ENCODE measurements at places on chromosomes 2 and 18. TPM values are rescaled to one million over a fixed set of nuclear protein-coding genes. Genes with fewer than 3 reads are reported as not detected.

DNA sequence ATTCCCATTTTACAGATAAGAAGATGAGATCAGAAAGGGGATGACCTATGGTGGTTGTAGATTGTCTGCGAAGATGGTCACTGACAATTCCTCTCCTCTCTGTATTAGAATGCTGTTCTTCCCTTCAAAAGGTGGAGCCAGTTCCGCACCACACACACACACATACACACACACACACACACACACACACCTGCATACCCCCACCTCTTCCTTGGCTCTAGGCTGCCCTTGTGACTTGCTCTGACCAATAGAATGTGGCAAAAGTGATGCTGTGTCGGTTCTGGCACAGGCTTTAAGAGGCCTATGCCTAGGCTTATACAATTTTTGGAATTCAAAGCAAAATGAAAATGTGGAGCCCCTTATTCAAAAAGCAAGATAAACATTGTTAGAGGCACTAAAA lies 88.0 kb downstream of the ZFP36L2 start:
- no peaks in the 10 kb centered on the region for H3K4me1 ChIP-seq
- DNase-seq, result no peak
- H3K36me3 ChIP-seq, result no peaks in the 10 kb centered on the region
- no peak overlapping the region for H3K27ac ChIP-seq

- H3K4me3 ChIP-seq, result no peak overlapping the region
- H3K27ac ChIP-seq, result no peak overlapping the region
- no peaks in the 10 kb centered on the region for H3K27me3 ChIP-seq
- H3K4me1 ChIP-seq, result peaks cover 23% of the 10 kb centered on the region
- no peaks in the 10 kb centered on the region for H3K36me3 ChIP-seq
Observed at GRCh38 chr2:120535081-120535480, 189.1 kb downstream of the INHBB start.

DNA sequence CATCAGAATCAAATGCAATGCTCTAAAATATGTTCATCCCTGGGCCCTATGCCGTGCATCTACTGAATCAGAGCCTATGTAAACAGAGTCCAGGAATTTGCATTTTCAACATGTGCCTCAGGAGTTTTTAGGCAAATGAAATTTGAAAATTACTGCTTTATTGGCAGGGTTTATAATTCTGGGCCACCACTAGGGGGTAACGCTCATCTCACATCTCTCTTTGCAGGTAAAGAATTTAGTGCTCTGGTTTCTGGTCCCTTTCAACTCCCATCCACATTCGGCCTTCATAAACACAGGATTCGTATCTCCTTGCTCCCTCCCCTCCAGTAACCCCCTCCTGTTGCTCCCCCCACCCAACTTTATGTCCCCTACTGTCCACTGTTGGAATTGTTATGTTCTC lies 49.3 kb downstream of the LYPD6B start:
- H3K27me3 ChIP-seq, result no peaks in the 10 kb centered on the region
- no peak overlapping the region for H3K4me3 ChIP-seq
- H3K36me3 ChIP-seq, result no peaks in the 10 kb centered on the region
- no peak for DNase-seq

GRCh38 chr18:49837889-49838288 lies 24.6 kb upstream of the ACAA2 start:
- H3K4me3 ChIP-seq, result no peak overlapping the region
- no peak for DNase-seq
- no peak overlapping the region for H3K27ac ChIP-seq
- no peaks in the 10 kb centered on the region for H3K4me1 ChIP-seq

GRCh38 chr2:122748552-122749011 lies 993.1 kb downstream of the TSN start:
- H3K27ac ChIP-seq, result no peak overlapping the region
- no peaks in the 10 kb centered on the region for H3K4me1 ChIP-seq
- no peaks in the 10 kb centered on the region for H3K27me3 ChIP-seq
- DNase-seq, result no peak
- no peaks in the 10 kb centered on the region for H3K36me3 ChIP-seq
- no peak overlapping the region for H3K4me3 ChIP-seq

GRCh38 chr2:129717560-129718130 lies 261.8 kb upstream of the RAB6C start:
- no peak for DNase-seq
- no peak overlapping the region for H3K27ac ChIP-seq
- H3K27me3 ChIP-seq, result no peaks in the 10 kb centered on the region

DNA sequence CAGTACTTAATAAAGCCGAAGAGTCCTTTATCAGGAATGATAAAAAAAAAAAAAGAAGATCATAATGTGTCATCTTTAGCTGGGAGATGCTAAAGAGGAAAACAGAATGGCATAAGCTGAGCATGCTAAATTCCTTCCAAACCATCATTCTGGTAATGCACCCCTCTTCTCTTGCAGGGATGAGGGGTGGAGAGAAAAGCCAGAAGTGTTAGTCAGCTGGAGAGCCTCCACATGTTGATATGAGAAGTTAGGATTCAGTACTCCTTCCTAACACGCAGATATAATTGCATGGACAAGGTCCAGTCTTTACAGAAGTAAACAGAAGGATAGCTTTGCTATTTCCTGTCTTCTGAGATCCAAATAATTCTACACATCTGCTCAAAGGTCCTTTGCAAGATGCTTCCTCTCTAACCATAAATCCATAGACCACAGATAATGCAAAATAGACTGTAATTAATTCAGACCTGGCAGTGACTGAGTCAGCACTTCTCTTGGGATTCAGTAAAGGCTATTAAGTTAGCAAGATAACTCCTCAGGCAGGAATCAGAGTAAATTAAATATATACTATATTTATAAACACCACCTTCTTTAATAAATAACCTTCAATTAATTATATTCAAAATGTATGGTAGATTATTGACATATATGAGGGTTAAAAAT lies 930.0 kb upstream of the KLHL29 start:
- H3K4me3 ChIP-seq, result no peak overlapping the region
- no peak overlapping the region for H3K27ac ChIP-seq
- H3K36me3 ChIP-seq, result no peaks in the 10 kb centered on the region
- no peaks in the 10 kb centered on the region for H3K4me1 ChIP-seq
- H3K27me3 ChIP-seq, result no peaks in the 10 kb centered on the region
- no peak for DNase-seq

- no peaks in the 10 kb centered on the region for H3K27me3 ChIP-seq
- no peak overlapping the region for H3K27ac ChIP-seq
- DNase-seq, result no peak
- no peak overlapping the region for H3K4me3 ChIP-seq
- no peaks in the 10 kb centered on the region for H3K36me3 ChIP-seq
- no peaks in the 10 kb centered on the region for H3K4me1 ChIP-seq
Observed at GRCh38 chr2:49811502-49811901, 657.2 kb upstream of the FSHR start.

GRCh38 chr2:197838036-197838435 lies 33.6 kb downstream of the PLCL1 start:
- H3K36me3 ChIP-seq, result no peaks in the 10 kb centered on the region
- no peak for DNase-seq
- no peaks in the 10 kb centered on the region for H3K27me3 ChIP-seq
- peak overlapping the region; percentile 68 for H3K27ac ChIP-seq
- H3K4me3 ChIP-seq, result peak overlapping the region; percentile 4

GRCh38 chr2:29114946-29115609 lies at the start of gene CLIP4:
TSS of gene CLIP4 (plus strand) at chr2:29115415. CDS start at chr2:29121389, 5,974 bp downstream.
- H3K4me3 ChIP-seq, result peak within 1 kb of the TSS; percentile 70
- DNase-seq, result peak; percentile 59
- H3K4me1 ChIP-seq, result no peaks in the 10 kb centered on the region
- no peaks in the 10 kb centered on the region for H3K27me3 ChIP-seq
- peak within 1 kb of the TSS; percentile 99 for H3K27ac ChIP-seq

DNA sequence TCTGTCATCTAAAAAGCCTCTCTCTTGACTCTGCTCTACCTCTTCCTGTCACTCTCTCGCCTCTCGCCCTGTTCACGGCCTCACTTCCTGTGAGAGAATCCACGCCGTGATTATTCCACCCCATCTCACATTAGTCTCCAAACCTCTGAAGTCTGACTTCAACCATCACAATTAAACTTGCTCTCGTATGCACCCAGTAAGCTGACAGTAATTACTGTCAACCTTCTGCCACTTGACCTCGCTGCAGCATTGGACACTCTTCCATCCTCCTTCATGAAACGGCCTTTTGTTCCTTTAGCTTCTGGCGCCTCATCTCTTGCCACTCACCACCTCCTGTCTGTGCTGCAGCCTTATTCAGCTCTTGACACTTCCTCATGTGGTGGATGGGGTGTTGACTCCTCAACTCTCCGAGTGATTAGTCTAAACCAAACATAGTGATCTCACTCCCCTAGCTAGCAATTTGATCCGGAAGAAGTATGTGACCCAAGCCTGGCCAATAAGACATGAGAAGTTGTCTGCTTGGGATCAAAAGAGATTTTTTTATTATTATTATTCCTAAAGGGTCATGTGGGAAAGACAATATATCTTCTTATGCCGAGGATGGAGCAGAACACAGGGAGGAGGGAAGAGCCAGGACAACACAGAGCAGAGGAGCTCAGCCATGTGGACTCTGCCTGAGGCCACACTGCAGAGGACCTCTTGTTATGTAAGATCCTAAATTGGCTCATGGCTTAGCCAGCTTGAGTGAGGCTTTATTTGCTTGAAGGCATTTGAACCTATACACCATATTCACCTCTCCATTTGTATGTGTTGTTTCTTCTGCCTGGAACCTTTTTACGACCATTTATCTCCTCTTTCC lies 38.4 kb upstream of the MYO1B start:
- H3K27ac ChIP-seq, result no peak overlapping the region
- DNase-seq, result no peak
- no peaks in the 10 kb centered on the region for H3K4me1 ChIP-seq
- H3K36me3 ChIP-seq, result no peaks in the 10 kb centered on the region

DNA sequence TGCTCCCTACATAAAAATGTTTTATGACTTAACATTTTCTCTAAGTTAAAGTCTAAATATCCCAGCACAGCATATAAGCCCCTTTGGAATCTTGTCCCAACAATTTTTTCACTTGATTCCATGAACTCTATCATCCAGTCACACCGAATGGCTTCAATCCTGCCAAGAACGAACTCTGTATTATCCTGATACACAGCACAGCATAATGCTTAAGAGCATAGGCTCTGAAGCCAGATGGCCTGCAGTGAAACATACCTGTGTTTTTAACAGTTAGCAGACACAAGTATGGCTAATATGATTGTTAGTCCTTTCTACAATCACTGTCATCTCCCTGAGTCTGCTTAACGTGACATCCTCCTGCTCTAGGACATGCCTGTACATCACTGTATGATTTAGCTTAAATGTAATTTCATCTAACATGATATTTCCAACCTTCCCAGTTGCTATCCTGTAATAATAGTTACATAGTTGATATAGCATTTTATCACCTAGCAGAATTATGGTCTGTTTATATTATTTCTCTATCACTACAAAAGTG lies 669.5 kb downstream of the ERBB4 start:
- no peak overlapping the region for H3K4me3 ChIP-seq
- no peak for DNase-seq
- no peaks in the 10 kb centered on the region for H3K4me1 ChIP-seq
- no peaks in the 10 kb centered on the region for H3K27me3 ChIP-seq
- no peaks in the 10 kb centered on the region for H3K36me3 ChIP-seq

- no peak overlapping the region for H3K27ac ChIP-seq
- no peaks in the 10 kb centered on the region for H3K27me3 ChIP-seq
- no peak overlapping the region for H3K4me3 ChIP-seq
- no peaks in the 10 kb centered on the region for H3K4me1 ChIP-seq
- H3K36me3 ChIP-seq, result peaks cover 66% of the 10 kb centered on the region
Observed at GRCh38 chr18:23941791-23942190, 72.8 kb upstream of the TTC39C start.

- H3K4me3 ChIP-seq, result no peak overlapping the region
- H3K27ac ChIP-seq, result peak overlapping the region; percentile 86
- no peaks in the 10 kb centered on the region for H3K36me3 ChIP-seq
- DNase-seq, result no peak
- H3K4me1 ChIP-seq, result peaks cover 20% of the 10 kb centered on the region
- H3K27me3 ChIP-seq, result no peaks in the 10 kb centered on the region
Observed at GRCh38 chr2:130827502-130828251, 9.0 kb upstream of the ARHGEF4 start.

DNA sequence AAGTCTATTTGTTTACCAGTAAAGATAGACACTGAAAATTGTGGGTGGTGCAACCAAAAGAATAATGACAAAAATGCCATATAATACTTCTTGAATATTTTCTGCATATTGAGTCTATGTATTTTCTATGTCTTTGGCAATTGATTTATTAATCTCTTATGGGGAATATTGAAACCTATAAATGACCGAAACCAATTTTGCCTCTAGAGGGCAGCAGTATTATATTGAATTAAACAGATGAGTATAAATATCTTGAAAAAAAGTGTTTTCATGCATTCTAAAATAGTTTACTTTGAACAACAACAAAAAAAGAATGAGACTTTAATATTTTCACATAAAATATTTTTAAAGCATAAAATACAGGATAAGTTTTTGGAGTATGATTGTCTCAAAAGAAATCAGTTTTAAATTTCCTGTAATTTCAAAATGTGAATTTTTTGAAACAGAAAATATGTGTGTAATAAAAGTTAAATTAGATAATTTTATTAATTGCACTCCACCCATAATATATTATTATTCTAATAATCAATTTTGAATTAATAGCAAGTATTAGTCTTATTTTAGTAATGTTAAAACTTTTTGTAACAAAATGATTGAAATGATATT lies 49.9 kb upstream of the CALCRL start:
- H3K4me3 ChIP-seq, result no peak overlapping the region
- H3K36me3 ChIP-seq, result no peaks in the 10 kb centered on the region
- no peaks in the 10 kb centered on the region for H3K27me3 ChIP-seq
- H3K4me1 ChIP-seq, result peaks cover 9% of the 10 kb centered on the region
- peak; percentile 41 for DNase-seq
- no peak overlapping the region for H3K27ac ChIP-seq

DNA sequence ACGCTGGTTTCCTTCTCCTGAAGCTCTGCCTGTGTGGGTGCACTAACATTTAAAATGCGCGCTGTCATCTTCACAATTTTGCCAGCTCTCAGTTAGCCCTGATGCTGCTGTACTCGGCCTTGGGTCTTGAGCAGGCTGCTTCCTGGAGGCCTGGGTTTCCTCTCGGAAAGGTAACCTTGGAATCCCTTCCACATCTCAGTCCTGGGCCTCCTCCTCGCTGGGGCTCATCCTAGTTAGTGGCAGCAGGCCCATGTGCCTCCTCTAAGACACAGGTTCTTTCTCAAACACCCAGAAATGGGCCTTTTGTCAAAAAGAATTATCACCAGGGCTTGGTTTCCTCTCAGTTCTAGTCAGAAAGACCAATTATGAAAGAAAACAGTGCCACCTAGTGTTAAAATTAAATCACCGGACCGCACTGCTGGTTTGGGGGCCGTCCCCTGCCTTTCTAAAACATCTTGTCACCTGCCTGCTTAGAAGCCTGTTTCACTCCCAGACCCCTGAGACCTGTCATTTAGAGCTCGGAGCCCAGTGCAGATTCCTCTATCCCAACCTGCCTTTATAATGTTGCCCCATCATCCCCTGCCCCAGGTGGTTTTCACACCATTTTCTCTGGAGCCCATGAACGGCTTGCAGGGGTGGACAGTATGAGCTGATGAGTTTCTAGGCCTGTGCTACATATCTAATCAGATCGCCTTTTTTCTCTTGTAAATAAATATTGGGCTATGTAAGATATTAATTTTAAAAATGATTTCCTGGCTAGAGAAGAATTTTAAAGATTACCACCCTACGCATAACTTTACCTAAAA lies 42.4 kb downstream of the HK2 start:
- no peak overlapping the region for H3K27ac ChIP-seq
- H3K4me3 ChIP-seq, result no peak overlapping the region
- no peaks in the 10 kb centered on the region for H3K4me1 ChIP-seq
- DNase-seq, result peak; percentile 55
- no peaks in the 10 kb centered on the region for H3K27me3 ChIP-seq

GRCh38 chr2:173090276-173090877 lies 14.7 kb downstream of the MAP3K20 start:
- DNase-seq, result no peak
- H3K4me1 ChIP-seq, result no peaks in the 10 kb centered on the region
- H3K4me3 ChIP-seq, result no peak overlapping the region
- H3K27ac ChIP-seq, result peak overlapping the region; percentile 60

ZNG1B gene
- total RNA-seq, result 16.3 TPM

ZNF521 gene
- total RNA-seq, result 32.7 TPM

CCBE1 gene
- 1.0 TPM for total RNA-seq

AOX1 gene
- 105 TPM for total RNA-seq

MARCHF4 gene
- total RNA-seq, result not detected

RBBP8 gene
- total RNA-seq, result 13.8 TPM
